ENCODE measurements at places on chromosomes 3 and 15.

GRCh38 chr3:57826952-57827723 is 71.0 kb downstream of the SLMAP start:
- no peak for DNase-seq

DNA sequence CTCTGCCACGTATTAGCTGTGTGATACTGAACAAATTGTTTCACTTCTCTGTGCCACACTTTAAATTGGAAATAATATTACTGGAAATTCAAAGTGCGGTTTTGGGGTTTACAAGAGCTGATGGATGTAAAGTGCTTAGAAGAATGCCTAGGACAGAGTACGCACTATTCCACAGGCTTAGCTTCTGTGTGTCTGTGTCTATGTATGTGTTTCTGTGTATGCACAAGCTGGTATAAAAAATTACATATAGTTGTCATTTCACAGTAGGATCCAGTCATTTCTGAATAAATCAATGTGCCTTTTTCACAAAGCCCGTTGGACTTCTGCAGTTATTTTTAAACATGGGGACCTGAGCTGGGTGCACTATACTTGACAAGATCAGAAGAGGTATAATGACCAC is 370.4 kb downstream of the TUSC7 start:
- no peak for DNase-seq

GRCh38 chr3:62098646-62099365 is 274.5 kb downstream of the FEZF2 start:
- DNase-seq: no peak

- DNase-seq: no peak
These were observed 385.7 kb downstream of the LSAMP start for GRCh38 chr3:116059421-116060096.

GRCh38 chr3:47503033-47503432 is 10.5 kb downstream of the ELP6 start:
- DNase-seq: no peak

GRCh38 chr15:50862553-50862952 is 45.9 kb upstream of the AP4E1 start:
- no peak for DNase-seq

GRCh38 chr3:14289590-14290461 is 111.2 kb downstream of the LSM3 start:
- no peak for DNase-seq

DNA sequence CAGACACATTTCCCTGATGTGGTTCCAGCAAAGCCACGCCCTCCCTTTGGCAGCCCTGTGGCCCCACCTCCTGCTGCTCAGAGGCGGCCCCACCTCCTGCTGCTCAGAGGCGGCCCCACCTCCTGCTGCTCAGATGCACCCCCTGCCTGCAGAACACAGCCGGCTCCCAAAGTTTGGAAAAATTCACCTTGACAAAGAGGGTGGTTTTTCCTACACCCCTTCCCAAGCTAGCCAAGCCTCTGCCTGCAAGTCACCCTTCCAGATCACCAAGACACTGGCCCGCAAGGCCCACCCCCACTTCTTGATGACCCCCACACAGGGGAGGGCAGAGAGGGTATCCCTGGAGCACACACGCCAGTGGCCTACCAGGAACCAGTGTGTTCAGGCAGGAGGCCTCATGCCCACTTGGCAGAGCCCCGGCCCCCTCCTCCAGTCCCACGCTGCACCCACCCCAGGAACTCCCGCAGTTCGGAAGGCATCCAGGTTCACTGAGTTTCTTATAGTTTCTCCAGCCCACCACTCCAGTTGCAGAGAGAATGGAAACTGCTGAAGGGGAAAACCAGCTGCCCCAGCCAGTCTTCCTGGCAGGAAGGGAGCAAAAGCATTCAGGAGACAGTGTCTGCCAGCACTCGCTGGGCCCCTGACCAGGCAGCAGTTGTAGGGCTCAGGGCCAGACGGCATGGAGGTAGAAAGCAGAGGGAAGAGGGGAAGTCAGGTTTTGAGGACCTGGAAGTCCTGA is 2.3 kb upstream of the HAPLN3 start:
- DNase-seq: peak; percentile 44

DNA sequence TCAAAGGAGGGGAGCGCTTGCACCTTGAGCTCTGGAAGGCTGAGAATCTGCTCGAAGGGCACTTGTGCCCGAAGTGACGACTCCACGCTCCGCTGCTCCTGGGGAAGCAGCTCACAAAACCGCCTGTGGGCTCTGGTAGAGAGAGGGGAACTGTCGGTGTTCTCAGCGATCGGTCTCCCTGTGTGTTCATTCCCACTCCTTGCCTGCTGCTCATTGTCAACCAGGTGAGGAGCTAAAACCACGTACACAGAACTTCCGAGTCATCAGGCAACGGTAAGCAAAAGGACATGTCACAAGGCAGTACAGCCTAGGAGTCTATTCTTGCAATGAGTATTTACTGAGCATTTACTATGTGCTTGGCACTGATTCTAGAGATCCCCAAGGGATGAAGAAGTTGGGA is 1.5 kb downstream of the CIB1 start:
- no peak for DNase-seq

DNA sequence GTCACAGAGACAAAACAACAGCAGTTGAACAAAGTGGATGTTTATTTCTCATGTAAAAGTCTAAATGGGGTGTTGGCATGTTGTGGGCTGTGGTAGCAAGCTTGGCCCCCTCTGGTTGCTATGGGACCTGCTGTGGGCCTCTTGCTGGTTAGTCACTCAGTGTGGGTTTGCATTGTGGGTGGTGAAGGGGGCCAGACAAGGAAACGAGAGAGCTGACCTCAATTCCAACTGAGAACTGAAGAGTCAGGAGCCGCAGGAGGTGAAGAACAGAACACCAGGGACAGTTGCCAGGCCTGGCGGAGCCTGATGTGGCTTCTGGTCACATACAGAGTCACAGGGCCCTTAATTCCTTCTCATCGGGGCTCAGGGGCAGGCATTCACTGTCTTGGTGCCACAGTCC is 1.9 kb upstream of the ADPGK start:
- DNase-seq: no peak

DNA sequence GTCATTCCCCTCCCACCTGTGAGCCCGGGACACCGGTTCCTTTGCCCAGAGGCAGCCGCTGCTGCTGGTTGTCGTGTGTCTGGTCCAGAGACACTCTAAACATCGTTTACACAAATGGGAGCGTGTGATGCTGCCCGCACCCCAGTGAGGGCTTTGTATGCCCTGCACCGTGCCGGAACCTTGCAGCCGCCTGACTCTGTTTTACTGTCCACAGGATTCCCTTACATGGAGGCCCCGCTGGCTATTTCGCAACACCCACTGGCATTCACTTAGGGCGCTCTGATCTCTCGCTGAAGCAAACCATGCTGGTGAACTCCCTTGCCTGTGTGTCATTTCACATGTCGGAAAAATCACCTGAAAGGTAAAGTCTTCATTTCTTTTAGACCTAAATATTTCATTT is 100.8 kb upstream of the SLC6A6 start:
- no peak for DNase-seq

- no peak for DNase-seq
These were observed 44.9 kb downstream of the GJD2 start for GRCh38 chr15:34709866-34710265.

DNA sequence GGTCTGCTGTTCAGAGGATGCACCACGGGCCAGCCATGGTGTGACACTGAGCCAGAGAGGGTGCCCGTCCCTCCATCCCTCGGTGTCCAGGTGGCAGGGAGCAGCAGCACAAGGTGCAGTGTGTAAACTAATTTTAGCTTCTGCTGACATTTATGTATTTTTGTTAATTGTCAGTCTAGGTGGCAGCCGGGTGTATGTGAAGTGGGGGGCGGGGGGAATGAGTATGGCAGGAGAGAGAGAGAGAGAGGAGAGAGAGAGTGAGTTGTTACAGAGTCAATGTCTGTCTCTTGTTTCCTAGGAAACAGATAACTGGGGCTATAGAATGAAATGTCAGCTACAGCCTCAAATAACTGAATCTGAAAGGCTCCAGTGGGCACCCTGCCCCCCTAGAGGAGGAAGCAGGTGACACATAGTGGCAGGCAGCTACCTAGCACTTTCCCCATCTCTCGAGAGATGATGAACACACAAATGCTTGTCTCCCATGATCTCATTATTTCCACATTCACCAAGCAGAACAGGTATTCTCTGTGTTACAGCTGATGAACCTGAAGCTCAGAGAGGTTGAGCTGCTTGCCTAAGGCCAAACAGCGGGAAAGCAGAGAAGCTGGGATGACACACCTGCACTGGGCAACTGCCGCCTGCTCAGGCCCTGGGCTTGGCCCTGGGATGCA is 24.7 kb downstream of the RASGRF1 start:
- DNase-seq: no peak

DNA sequence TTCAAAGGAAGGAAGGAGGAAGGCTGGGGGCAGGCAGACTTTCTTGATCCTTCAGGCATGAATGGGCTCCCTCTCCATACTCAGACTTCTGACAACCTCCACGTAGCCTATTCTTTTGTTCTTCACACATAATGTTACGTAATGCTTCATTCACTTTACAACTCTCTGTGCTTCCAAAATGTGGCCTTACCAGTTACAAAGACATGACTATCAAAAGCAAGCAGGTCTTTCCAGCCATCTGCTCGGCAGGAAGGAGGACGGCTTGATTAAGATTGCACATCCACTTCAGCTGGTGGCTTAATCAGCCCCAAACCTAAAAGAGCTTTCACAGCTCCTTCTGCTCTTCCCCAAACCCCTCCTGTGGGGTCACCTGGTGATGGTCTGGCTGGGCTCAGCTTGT is 263.2 kb downstream of the XXYLT1 start:
- DNase-seq: no peak

DNA sequence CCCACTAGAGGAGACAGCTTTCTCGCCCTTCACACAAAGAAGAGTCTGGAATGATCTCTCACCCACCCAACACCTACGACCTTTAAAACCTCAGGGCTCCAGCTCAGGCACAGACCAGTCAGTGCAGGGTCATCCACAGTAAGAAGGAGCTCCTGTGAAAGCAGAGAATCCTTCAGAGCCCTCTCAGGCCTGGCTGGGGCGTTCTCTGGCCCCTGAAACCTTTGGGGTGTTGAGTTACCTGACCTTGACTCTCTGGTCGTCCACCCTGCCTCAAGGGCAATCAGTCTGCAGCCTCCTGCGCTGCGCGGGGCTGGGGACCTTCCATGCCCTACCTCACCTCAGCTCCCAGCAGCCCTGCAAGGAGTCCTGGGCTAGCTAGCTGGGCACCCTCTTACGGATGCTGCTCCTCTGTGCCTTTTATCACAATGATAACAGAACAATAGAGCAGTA is 106.2 kb downstream of the ADCY5 start:
- no peak for DNase-seq

GRCh38 chr3:194482196-194482593 is 4.6 kb downstream of the ATP13A3 start:
- DNase-seq: no peak

- no peak for DNase-seq
These were observed 73.1 kb downstream of the TFG start for GRCh38 chr3:100782348-100782747.

- no peak for DNase-seq
These were observed 62.8 kb downstream of the XXYLT1 start for GRCh38 chr3:195208183-195208582.

DNA sequence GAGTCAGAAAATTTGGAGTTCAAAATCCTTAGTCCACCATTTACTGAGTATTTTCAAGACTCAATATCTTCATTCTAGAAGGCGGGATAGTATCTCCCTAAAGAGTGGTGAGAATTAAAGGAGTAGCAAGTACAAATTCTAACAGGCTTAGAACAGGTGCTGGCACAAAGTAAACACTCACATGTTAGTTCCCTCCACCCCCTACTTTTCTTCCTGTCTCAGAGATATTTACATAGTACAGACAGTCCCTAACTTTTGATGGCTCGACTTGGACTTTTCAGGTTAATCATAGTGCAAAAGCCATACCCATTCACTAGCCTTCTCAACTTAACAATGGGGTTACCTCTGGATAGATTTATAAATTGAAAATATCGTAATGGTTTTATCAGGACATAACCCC is 476.2 kb upstream of the RASGRP1 start:
- no peak for DNase-seq

GRCh38 chr3:185503521-185503920 is 4.7 kb upstream of the TMEM41A start:
- DNase-seq: no peak

- DNase-seq: no peak
These were observed 1.7 kb upstream of the FBXW12 start for GRCh38 chr3:48370333-48370713.

DNA sequence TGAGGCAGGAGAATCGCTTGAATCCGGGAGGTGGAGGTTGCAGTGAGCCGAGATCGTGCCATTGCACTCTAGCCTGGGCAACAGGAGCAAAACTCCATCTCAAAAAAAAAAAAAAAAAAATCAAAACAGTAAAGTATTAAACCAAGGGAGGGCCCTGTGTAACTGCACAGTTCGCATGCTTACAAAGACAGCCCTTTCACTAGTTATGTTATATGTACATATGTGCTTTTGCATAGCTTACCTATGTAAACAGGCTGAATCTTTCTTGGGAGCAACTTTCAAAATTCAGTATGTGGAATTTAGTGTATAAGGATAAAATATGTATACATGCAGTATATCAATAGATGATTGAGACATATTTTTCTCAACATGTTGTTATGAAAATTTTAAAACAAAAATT is 16.1 kb upstream of the SLMAP start:
- DNase-seq: no peak

DNA sequence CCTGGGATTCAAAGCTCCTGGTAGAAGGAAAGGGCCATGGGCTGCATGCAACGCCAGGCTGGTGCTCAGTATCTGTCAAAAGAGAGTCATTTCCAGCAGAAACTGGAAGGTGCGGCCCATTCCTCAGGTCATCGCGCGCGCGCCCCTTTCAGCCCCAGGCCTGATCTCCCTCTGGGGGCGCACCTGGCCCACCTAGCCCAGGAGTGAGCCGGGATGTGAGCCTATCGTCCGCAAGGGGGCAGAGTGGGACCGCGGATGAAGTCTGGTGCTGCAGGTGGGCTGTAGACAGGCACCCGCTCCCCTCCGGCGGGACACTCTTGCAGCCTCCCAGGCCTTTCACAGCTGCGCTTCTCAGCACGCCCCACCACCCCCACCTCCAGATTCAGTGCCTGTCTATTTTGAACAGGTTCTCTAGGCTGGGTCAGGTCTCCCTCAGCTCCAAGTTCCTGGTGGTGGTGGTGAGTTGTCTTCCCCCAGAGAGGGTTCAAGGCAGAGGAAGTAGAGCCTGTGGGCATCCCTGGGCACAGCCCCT is 5.8 kb upstream of the RPL29 start:
- DNase-seq: peak; percentile 69

- DNase-seq: no peak
These were observed 35.3 kb downstream of the MOBP start for GRCh38 chr3:39502838-39503145.

DNA sequence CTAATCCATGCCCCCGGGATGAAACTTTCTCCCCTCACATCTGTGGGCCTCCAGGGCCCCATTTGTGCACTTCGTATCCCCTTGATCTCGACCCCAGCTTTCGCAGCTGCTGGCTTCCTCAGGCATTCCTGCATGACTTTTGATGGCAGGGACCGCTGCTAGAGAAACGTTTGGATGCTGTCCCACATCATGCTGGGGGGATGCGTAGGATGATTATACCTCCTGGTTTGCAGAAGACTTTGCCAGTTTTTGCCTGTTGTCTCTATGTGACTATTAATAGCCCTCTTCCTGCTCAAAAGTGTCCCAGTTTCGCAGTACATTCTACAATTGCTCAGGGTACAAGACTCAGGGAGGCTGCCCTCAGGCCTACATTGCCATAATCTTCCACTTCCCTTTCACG is 10.4 kb upstream of the KCNAB1 start:
- no peak for DNase-seq

All from stimulated activated CD4-positive, alpha-beta T cell treated with anti-CD3 and anti-CD28 coated beads, Interleukin-1b, Interleukin-23, amount 100 ng/mL, for 1 hour (primary cell).